ENCODE measurements at places on chromosomes 2 and 18. TPM values are rescaled to one million over a fixed set of nuclear protein-coding genes. Genes with fewer than 3 reads are reported as not detected.

GRCh38 chr18:50917021-50917420, 38.1 kb downstream of the ME2 start:
- DNase-seq: no peak

STON1 gene
- 0.46 TPM for total RNA-seq

MSTN gene
- total RNA-seq: not detected

GRCh38 chr18:39030124-39030655, 1464.6 kb upstream of the CELF4 start:
- no peak for DNase-seq

PDE11A gene
- not detected for total RNA-seq

DNA sequence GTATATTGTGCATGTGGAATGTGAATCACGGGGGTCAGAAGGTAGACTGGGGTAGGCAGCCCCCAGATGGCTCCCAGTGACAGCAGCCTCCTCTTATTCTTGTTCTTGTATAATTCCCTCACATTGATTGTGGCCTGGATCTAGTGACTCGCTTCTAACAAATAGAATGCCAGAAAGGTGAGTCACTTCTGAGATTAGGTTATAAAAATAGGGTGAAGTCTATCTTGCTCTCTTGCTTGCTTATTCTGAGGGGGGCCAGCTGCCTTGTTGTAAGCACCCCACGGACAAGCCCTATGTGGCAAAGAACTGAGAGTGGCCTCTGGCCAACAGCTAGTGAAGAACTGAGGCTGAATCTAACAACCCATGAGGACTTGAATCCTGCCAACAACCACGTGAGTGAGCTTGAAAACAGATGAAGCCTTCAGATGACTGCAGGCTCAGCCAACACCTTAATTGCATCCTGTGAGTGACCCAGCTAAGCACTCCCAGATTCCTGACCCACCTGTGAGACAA, 15.6 kb upstream of the RMND5A start:
- no peak for DNase-seq

DNA sequence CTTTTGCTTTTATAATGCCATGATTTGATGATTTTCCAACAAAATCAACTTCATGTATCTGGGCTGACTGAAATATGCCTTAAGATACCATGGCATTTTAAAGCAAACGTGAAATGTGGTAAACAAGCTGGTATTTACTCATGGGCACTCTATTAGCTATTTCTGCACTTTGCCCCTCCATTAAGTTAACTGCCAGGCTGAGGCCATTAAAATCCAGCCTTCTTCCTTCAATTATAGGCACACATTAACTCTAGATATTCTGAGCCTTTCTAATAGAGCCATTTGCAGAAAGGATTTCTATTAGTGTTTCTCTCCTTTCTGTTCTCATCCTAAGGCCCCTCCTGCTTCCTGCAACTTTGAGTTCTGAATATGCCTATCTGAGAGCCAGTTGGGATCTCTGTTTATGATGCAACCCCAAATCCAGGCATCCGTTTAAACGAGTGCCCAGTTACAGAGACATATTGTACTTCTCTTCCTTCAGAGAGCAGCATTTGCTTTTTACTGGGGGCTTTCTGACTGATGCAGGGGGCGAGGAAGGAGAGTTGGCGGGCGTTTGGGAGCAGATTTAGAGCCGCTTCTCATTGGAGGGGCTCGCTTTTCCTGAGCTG, 1.6 kb upstream of the KCNJ3 start:
- no peak for DNase-seq

LYPD6B gene
- not detected for total RNA-seq

PCARE gene
- total RNA-seq: not detected

GRCh38 chr2:235841863-235842262, 326.3 kb downstream of the GBX2 start:
- no peak for DNase-seq

GRCh38 chr2:43011158-43011491, 215.3 kb downstream of the ZFP36L2 start:
- DNase-seq: no peak

KLHL41 gene
- not detected for total RNA-seq

DNA sequence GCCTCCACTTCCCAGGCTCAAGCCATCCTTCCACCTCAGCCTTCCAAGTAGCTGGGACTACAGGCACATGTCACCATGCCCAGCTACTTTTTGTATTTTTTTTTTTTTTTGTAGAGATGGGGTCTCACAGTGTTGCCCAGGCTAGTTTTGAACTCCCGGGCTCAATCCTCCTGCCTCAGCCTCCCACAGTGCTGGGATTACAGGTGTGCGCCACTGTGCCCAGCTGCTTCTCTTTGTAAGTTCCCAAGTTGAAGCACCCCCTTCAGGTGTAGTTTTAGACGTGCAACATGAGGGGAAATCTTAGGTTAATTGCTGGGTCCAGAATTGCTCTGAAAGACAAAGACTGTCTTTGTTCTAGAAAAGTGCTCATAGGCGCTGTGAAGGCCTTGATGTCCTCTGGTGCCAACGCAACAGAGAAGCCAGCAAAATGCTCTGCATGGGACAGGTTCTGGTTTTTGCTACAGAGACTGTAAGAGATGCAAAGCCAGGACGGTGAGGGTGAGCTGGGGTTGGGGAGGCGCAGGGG, 46.6 kb downstream of the RRM2 start:
- DNase-seq: no peak

GRCh38 chr2:88601286-88601685, 26.0 kb downstream of the EIF2AK3 start:
- no peak for DNase-seq

DNA sequence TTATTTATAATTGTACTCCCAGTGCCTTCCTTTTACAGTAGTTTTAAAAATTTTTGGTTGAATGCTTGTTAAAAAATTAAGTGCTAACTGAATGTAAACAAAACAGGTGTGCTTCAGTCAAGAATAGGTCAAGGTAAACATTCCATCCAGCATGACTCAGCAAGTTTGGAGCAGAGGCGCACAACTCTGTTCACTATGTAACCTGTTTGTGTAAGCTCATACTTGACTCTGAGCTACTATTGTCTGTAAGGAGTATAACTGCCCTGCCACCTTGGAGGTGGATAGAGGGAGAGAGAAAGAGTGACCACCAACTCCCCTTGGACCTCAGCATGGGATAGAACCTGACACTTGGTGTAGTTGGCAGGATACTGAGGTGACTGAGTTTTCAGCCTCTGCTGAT, 207.4 kb upstream of the SYT4 start:
- no peak for DNase-seq

GRCh38 chr2:64692401-64692800, 38.7 kb upstream of the SERTAD2 start:
- no peak for DNase-seq

GRCh38 chr18:68919900-68920299, 122.0 kb downstream of the CCDC102B start:
- DNase-seq: no peak

- no peak for DNase-seq
Observed at GRCh38 chr2:163191372-163191771, 352.8 kb upstream of the KCNH7 start.

C2orf68 gene
- total RNA-seq: 18.1 TPM

DNA sequence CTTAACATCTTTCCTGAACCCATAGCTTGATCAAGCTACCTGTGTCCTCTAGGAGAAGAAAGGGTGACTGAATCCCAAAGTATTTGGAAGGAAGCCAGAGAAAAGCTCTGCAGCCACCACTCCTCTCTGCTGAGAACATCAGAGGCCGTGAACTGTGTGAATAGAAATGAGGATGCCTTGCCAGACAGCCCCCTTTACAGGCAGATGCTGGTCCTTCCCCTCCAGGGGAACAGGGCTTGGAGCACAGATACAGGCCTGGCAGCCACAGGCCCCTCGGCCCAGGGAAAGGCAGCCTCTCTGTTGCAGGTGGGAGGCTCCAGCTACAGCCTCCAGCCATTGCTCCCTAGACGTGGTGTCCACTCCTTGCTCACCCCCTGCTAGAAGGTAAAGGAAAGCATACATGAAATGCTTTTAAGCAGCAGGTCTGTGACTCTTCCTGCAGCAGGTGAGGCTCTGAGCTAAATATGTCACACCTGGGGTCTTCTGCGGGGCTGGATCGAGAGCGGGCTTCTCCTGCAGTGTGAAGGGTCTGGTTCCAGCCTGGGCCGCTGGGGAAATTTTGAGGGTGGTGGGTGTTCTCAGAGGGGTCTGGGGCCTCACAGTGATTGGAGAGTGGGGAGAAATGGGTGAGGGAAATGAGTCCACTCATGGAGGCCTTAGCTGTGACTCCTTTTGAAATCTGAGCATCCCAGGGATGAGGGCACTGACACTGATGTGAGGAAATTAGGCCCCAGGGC, 234.0 kb downstream of the KLHL29 start:
- no peak for DNase-seq

GRCh38 chr2:48080534-48081316, 174.4 kb upstream of the FBXO11 start:
- DNase-seq: no peak

DNA sequence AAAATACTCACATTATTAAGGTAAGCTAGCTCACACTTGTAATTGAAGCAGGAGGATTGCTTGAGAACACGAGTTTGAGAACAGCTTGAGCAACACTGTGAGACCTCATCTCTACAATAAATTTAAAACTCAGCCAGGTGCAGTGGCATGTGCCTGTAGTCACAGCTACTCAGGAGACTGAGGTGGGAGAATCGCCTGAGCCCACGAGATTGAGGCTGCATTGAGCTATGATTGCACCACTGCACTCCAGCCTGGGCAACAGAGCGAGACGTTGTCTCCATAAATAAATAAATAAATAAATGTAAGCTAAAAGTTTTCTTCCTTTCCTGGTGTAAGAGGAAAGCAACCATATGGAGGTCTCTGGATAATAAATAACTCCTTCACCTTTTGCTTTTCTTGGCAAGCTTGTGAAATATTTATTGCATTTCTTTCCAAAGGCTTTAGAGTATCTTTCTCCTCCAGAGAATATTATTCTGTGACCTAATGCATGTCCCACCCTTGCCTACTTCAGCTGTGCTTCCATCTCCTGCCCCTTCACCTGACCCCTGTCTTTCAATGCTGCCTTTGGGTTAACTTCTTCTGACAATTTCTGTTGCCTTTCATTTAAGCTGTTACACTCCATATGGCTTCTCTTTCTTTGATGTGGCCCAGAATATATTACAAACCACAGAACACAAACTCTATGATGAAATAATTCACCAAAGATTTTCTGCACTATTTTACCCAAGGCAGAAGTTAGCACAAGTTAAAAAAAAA, 280.7 kb upstream of the RND3 start:
- DNase-seq: no peak

DNA sequence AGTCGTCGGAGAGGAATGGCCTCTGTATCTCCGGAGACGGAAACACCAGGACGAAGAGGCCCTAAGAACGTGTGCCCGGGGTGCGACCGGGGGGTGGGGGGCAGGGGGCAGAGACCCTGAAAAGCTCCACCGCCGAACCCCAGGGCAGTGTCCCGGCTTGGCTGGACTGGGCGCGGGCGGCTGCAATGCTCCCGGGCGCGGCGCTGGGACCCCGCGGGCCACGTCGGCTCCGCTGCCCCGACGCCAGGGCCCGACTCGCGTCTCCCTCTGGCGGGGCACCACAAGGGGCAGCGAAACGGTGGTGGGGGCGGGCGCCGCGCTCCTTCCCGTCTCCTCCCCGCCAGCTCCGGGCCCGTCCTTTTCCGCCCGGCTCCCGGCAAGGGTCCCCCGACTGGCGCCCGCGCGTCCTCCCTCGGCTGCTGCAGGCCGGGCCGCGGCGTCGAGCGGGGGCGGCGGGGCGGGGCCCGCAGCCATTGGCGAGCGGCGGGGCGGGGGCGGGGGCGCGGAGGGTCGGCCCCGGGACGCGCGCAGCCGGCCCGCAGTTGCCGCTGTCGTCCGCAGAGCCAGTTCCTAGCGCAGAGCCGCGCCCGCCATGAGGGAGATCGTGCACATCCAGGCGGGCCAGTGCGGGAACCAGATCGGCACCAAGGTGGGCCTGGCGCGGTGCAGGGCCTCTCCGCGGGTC, at the start of gene TUBB6:
Gene TUBB6 (plus strand): TSS at position 541 of the 685 bp plus-strand sequence. CDS start 52 bp downstream, at position 593.
- no peak for DNase-seq

RIT2 gene
- total RNA-seq: not detected

FAM237A gene
- total RNA-seq: not detected

DNA sequence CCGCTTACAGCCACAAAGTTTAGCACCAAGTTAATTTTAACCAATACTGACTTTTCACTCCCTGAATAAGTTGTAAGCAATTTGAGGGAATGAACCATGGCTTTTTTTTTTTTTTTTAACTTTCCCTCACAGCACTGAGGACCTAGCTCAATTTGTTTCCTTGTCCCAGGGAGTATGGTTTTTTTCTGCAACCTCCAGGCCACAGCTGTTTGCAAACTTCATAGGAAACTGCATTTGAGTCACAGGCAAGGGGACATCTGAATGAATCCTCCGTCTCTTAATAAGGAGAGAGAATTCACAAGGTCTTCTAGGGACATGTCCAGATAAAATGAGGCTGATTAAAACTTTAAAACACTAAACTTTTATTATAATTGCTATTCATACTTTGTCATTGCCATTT, 181.5 kb downstream of the GFPT1 start:
- no peak for DNase-seq

DNA sequence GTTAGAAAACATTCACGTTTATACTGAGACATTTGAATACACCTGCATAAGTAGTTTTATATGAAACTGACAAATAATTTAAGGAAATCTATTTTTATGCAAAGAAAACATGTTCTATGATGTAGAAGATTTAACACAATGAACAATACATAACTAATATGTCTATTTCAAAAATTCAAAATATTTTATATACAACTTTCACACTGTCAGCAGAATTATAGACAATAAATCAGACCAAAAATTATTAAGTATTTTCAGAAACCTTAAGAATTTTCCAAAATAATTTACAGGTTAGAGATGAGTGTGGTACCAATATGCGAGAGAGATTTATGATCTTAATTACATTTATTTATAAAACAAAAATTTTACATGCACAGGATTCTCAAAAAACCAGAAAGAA, 1561.0 kb upstream of the ZEB2 start:
- no peak for DNase-seq

FAM228A gene
- total RNA-seq: not detected

DNA sequence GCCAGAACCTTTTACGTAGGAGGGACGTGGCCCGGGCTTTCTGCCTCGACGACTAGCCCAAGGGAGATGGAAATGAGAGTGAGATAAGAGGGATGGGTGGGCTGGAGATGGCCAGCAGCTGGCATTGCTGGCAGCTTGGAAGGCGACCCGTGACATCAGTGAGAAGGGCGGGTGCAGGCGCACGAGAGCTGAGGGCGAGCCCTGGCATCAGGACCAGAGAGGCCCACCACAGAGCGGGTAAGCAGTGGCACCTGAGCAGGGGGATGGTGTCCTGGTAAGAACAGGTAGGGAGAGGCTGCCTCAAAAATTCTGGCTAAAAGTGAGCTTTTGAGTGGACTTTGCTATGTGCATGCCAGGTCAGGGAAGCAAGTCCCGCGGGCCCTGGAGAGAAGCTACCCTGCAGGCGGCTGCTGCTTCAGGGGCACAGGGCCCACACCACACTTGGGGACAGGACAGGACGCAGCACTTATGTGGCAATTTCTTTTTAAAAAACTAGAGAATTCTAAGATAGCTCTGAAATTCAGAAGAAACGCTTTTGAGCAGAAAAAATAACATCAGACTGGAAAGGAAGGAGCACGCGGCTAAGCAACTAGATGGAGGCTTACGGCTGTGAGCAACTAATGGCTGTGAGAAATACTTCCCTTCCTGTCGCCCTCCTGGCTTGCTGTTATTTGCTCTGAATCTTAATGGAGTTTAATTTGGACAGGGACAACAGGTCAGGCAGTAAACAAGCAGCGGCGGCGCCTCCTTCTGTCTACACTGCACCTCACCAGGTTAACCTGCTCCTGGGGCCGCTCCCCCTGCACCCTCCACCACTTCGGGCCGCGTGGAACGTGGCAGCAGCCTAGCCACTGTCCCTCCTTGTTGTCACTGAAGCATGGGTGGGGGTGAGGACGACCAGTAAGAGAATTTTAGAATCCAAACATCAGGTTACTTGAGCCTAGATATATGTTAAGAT, 20.5 kb downstream of the THAP4 start:
- no peak for DNase-seq

SERPINB12 gene
- not detected for total RNA-seq

GRCh38 chr2:161159456-161160225, 587 bp upstream of the TANK start:
- no peak for DNase-seq

All from activated T-cell treated with anti-CD3 and anti-CD28 coated beads, Interleukin-2, amount 50 U/mL, for 4 hours (primary cell).